ENCODE measurements at places on chromosomes 12 and 14.

DNA sequence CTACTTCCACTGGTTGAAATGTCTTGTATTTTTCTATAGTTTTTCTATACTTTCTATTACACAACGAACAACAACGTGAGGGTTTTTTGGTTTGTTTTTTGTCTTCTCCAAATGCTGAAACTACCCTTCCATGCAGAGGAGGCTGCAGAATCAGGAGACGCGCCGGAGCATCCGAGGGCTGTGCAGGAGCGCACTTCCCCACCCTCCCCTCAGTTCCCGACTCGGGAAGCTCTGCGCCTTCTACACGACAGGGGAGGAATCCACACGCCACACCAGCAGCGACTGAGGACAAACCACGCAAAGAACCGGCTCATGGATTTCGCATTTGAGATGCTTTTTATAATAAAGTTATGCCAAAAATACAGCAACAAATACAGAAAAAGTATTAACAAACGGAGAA lies 30.9 kb downstream of the SLC15A4 start:
- DNase-seq: no peak

GRCh38 chr12:94481734-94482133 lies 22.1 kb upstream of the CEP83 start:
- no peak for DNase-seq

GRCh38 chr12:50057896-50058670 lies 687 bp downstream of the ASIC1 start:
- peak; percentile 27 for DNase-seq

- DNase-seq: no peak
Measured at GRCh38 chr12:109529691-109530640, 43.3 kb downstream of the MMAB start.

DNA sequence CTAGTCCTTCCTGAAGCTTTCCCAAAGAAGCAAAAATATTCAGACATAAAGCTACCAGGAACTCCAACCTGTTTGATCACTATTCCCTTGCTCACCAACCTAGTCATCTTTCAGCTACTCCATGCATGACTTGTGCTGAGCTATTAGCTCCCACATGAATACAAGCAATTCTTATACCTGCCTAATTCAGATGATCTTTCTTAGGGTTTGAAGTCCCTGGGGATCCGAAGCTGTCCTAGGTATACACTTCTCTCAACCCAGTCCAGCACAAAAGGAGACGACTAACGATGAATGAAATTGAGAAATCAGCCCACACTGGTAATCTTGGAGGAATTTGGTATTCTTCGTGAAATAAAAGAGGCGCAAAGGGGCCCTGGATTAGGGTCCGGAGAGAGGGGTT lies 631 bp upstream of the PTGR2 start:
- no peak for DNase-seq

DNA sequence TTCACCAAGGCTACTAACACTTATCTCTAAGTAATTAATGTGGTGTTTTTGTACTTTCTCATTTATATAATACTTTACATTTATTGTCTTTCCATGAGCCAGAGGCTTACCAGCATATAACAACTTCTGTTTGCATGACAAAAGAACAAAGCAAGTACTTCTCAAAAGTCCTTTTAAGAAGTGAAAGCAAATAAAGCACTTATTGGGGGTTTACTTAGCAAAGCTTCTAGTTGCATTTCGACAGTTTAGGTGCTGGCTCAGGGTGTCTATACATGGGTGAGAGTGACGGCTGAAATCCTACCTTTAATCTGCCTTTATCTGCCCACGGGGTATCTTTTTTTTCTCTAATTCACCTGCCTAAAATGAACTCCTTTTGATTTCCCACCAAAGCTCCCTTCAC lies 21.0 kb upstream of the DCN start:
- DNase-seq: no peak

DNA sequence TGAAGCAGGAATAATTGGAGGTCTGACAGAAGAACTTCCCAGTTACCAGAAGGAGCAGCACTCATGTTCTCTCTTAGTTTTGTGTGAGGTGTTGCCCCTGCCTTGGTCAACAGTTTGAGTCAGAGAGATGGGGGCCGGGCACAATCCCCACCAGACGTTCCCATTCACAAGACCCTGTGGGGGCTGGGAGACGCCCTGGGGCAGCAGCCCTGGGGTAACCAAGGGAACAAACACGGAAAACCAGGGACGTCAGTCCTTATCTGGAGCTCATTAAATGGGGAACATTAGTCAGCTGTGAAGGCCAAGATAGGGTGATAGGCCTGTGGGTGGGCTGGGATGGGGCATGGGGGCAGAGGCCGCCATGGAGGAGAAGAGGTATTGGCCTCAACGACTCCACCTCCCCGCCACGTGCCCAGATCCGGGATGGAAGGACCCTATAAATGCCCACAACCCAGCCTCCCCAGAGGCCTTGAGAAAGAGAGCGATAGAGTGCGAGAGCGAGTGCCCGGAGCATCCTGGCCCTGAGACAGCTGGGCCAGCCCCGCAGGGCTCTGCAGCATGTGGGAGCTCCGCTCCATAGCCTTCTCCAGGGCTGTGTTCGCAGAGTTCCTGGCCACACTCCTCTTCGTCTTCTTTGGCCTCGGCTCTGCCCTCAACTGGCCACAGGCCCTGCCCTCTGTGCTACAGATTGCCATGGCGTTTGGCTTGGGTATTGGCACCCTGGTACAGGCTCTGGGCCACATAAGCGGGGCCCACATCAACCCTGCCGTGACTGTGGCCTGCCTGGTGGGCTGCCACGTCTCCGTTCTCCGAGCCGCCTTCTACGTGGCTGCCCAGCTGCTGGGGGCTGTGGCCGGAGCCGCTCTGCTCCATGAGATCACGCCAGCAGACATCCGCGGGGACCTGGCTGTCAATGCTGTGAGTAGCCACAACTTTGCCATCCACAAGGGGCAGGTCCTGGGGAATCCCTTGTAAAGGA lies at the start of gene AQP2:
Gene AQP2 (plus strand): TSS at position 465 of the 979 bp plus-strand sequence. CDS start 94 bp downstream, at position 559.
- DNase-seq: no peak

DNA sequence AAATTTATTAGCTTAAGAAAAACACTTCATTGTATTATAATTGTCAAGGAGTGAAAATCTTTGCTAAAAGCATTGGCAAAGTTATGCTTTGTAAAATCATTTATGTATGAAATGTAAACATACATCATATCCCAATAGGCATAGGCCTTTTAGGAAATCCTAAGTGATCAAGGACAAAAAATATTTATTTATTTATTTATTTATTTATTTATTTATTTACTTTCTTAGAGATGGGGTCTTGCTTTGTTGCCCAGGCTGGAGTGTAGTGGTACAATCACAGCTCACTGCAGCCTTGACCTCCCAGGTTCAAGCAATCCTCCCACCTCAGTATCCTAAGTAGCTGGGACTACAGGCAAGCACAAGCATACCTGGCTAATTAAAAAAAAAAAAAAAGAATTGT lies 32.0 kb upstream of the DLGAP5 start:
- DNase-seq: no peak

DNA sequence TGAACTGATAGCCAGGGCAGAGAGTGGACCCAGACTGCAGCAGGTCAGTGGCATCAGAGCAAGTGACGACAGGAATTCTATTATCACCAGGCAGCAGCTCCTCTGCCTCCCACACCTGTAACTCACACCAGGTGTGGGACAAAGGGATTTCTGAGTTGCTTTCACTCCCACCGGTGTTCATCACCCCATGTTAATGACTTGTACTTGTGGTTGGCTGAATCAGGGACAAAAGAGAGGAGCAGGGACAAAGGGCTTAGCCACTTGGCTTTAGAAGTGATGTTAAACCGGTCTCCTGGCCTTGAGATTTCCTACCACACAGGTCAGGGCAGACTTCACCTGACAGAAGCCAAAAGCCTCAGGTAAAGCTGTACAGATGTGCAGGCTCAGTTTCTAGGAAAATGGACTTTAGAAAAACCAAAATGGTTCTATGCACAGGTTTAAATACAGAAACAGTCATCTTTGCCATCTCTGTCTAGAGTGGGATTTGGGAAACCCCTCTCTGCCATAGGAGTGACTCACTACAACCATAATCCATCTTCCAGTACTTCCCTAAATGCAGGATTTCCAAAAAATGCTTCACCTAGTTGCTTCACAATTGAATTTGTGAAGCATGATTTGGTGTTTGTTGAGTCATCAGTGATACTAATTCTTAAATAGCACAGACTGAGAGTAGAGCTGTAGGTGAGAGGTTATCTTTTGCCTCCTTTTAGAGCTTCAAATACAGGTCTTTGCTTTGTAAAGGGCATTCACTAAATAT lies 158.5 kb downstream of the PRKCH start:
- DNase-seq: no peak

DNA sequence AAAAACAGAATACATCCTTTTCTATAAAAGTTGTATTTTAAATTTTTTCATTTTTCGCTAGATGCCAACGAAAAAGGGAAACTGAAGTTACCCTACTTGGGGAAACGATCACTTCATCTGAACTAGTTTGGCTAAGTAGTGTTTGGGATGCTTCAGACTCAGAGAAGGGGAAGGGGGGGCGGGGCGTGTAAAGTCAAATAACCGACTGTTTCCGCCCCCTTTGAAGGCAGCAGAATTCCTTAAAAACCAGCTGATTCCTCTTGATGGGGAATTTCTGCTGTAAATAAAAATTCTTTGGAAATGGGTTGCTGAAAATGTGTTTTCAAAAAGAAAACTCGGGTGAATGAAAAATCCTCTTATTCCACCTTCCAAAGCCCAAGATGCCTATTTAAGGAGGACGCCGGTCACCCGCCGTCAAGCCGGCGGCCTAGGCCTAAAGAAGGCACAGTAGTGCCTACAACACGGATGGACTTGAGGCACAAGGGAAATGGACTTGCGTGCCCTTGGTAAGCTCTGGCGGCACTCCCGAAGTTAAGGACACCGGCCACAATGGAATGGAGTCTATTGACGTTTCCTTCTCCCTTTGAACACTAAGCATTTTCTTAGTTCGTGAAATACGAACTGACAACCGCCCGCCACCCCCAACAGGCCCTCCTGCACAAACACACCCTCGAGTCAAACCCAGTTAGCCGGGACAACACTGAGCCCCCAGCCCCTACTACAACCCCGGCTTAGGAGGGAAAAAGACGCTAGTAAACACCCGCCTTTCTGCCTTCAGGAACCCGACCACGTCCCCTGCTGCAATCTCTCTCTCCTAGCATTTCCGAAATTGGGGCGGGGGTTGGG lies 1.9 kb downstream of the ATXN2 start:
- DNase-seq: peak; percentile 29

DNA sequence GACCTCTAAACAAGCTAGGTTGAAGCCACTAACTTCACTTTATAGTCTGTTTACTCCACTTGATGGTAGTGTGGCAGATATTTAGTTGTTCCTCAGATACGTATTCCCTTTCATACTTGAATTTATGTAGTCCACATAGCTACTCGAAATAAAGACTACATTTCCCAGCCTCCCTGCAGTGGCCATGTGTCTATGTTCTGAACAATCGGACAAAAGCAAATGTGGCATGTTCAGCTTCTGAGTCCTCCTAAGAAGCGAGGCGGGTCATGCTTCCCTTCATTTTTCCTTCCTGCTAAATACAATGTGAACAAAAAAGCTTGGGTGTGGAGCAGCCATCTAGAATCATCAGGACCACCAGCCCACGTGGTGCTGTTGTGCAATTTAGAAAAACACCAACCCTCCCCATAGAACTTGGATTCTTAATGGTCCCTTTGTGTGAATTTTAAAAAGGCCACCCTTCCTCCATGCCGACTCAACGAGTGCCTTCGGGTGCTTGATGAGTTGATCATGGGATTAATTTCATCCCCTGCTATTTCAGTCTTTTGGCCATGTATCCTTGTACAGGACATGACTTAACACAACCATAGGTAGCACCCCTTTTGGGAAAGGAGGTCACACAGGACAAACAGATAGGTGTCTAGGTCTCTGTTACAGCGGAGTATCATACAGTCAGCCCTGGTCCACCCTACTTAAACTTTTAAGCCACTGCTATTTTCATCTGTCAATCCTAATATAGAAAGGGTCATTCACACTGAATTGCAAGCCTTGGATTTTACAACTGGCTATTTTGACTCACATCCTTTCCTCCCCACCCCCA lies 60.7 kb downstream of the ZFC3H1 start:
- DNase-seq: no peak

DNA sequence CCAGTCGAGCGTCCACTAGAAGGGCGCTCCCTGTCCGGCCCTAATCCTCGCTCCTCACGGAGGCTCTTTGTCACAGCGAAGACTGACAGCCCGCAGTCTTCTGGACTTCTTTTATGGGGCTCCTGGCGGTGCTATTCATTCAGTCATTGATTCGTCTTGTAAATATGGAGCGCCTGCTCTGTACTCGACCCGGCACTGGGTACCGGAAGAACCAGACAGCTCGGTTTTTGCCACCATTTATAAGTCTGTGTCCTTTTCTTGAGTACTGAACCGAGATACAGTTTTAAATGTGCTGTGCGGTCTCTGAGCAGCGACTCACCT lies 570 bp downstream of the DMAC2L start:
- no peak for DNase-seq

DNA sequence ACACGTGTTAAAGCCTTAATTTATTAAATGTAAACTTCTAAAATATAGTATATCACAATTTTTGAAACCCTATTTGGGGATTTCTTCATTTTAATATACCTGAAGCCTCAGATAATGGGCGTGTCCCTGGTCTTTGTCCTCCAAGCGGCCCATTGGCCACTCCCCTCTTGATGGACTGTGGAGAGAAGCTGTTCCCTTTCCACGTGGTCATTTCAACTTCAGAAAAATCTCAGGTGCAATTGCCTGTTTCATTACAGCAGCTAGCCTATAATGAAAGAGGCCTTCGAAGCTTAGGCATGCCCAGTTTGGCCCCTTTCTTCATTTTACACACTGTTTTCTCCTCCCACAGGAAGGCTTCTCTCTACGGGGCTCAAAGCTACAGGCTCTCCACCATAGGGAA lies 131.4 kb upstream of the ARHGAP5 start:
- DNase-seq: no peak

- DNase-seq: peak; percentile 21
Measured at GRCh38 chr14:101947577-101947903, 16.8 kb upstream of the DYNC1H1 start.

DNA sequence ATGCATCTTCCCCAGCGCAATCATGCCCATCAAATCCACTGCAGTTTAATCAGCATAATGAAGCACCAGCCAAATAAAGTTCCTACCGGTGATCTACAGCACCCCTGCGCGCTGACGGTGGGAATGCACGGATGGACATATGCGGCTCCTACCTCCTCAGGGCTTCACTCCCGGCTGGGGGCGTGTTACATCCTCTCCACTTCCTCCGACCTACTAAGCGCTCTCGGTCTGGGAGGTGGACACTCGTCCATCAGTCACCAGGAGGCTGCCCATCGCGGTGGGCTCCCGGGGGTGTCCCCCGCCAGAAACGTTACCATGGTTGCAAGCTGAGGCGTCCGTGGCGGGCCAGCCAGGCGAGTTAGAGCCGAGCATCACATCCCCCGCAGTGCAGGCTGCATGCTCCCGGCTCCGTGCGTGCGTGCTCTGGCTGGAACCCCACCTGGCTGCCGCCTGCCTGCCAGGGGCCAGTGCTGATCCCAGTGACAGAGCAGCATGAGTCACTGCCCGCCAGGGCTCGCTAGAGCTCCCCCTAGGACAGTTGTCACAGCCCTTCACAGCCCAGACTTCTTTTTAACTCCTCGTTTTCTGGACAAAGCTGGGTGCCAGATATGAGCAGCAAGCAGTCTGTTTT lies 73.0 kb downstream of the CIT start:
- no peak for DNase-seq

- DNase-seq: no peak
Measured at GRCh38 chr12:15318841-15319240, 3.5 kb upstream of the PTPRO start.
